Osteocyte (in vitro differentiated cells): ENCODE measurements at places on chromosomes 7 and 10. TPM values are rescaled to one million over a fixed set of nuclear protein-coding genes. Genes with fewer than 3 reads are reported as not detected.

CHST3 gene
- 35.0 and 40.9 TPM in 2 replicates for total RNA-seq

TRPV6 gene
- total RNA-seq: not detected in 2 replicates

TWIST1 gene
- 53.4 and 58.4 TPM in 2 replicates for total RNA-seq

PDCD11 gene
- total RNA-seq: 32.6 and 35.3 TPM in 2 replicates

CCT6A gene
- 107 and 109 TPM in 2 replicates for total RNA-seq

TNKS2 gene
- 63.5 and 64.9 TPM in 2 replicates for total RNA-seq

TCF7L2 gene
- 86.9 and 88.2 TPM in 2 replicates for total RNA-seq

C10orf53 gene
- not detected in 2 replicates for total RNA-seq

LIPF gene
- total RNA-seq: not detected in 2 replicates
